ENCODE measurements at places on chromosomes 16 and 17.

GRCh38 chr17:68489919-68490318 is 22.3 kb upstream of the PRKAR1A start:
- no peak for DNase-seq

DNA sequence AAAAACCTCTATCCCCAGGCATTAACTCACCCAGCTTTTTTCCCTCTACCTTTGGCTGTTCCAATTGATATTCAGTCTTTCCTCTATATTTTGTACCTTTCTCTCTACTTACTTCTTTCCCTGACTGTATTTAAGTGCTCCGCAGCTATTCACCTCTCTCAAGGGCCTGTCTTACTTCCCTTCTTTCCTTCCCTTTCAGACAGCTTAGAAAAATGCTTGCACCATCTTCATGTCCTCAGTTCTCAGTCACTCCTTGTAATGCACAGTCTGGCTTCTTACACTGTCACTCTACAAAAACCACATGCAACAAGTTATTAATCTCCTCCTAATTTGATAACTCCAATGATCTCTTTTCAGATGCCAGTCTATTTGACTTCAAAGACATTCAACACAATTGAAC is 163.4 kb downstream of the PHKB start:
- DNase-seq, result no peak

- DNase-seq, result no peak
These were observed 17.4 kb downstream of the MAP2K3 start for GRCh38 chr17:21301593-21302550.

DNA sequence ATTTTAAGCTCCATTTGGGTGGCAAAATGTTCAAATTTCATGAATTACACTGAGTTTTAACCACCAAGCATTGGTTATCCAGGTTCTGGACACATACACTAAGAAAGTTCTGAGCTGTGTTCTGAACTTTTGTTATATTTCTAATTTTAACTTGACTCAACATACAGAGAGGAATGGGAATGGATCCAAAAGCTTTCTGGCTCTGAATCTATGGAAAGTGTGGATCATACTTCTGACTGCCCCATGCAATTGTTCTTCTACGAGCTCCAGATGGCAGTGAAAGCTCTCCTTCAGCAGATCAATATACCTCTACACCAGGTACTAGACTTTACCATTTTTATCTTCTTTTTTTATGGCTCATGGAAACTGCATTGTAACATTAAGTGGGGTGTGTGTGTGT is 113.0 kb upstream of the NOG start:
- no peak for DNase-seq

DNA sequence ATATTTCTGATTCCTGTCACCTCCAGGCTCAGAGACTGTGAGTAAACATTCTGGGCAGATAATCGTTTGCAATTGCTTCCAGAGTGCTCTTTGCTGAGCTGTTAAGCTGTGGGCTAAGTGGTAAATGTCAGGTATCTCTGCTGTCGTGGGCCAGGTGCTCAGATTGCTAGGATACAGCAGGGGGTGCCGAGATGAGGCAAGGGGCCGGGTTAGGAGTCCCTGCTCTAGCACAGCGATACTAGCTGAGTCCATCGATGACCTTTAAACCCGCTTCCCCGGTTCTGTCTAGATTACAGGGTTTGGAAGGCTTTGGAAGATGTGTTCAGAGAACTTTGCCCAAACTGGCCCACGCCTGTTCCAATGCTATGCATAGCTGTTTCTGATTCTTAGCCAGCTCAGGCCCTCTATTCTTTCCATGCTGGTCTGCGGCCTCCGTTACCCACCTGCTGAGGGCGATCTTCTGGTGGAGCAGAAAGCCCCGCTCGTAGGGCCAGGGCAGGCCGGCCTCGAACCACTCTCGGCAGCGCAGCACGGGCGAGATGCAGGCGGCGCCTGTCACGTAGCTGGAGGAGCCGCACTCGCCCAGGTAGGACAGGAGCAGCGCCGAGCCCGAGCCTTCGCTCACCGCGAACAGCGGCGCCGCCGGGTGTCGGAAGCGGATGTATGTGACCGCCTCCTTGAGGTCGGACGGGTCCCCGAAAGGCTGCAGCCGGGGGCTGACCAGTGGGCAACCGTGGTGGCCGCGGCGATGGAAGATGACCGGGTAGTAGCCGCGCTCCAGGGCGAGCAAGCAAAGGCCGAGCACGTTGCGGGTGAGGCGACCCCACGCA is 979 bp downstream of the ABHD15 start:
- DNase-seq, result peak; percentile 74

- no peak for DNase-seq
These were observed 6.0 kb downstream of the DDX19B start for GRCh38 chr16:70304892-70305448.

DNA sequence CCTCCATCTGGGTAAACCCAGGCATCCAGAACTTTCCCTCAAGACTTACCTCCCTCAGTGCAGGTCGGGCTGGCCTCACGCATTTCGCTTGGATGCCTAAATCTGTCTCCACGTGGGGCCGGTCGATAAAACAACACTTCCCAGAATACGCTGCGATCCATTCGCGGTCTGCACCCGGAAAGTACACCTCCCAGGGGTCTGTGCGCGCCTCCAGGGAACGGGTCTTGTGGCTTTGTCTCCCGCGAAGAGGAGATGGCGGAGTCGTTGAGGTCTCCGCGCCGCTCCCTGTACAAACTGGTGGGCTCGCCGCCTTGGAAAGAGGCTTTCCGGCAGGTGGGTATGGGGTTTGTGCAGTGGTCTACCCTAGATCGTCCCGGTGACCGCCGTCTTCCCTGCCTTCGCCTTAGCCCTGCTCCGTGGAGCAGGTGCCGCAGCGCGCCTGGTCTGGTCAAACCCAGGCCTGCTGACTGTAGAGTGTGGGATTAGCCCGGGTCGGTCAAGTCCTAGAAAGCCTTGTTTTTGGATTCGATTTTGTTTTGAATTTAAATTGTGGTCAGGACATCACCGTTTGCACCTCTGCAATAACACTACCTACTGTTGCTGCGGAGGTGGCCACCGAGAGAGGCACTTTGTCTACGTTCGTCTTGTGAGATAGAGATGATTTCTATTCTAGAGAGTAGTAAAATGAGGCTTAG is at the start of gene RPAIN:
Gene RPAIN, plus strand, starts transcription at position 224 of the 695 bp plus-strand sequence. Its CDS starts 29 bp downstream, at position 253.
- DNase-seq, result peak; percentile 83

- DNase-seq, result no peak
These were observed 27.8 kb downstream of the PLCD3 start for GRCh38 chr17:45104497-45104896.

GRCh38 chr17:68498479-68499326 is 13.5 kb upstream of the PRKAR1A start:
- DNase-seq, result no peak

DNA sequence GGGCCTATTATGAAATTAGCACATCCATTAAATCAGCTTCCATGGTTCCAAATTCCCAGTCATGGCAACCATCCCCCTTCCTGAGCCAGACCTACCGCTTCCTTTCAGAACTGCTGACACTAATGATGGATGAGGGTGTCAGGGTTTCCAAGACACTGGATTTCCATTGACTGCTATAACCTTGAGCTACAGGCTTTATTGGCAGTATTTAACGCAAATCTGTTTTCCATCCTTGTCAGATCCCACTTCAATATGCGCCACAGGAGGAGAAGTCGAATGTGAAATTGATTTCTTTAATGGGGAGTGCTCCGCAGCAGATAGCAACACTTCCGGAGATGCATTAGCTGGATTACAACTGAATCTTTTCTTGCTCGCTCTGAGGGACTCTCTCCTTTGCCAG is 197.1 kb downstream of the HS3ST4 start:
- no peak for DNase-seq

GRCh38 chr17:4342535-4342934 is 23.9 kb downstream of the UBE2G1 start:
- DNase-seq, result no peak

DNA sequence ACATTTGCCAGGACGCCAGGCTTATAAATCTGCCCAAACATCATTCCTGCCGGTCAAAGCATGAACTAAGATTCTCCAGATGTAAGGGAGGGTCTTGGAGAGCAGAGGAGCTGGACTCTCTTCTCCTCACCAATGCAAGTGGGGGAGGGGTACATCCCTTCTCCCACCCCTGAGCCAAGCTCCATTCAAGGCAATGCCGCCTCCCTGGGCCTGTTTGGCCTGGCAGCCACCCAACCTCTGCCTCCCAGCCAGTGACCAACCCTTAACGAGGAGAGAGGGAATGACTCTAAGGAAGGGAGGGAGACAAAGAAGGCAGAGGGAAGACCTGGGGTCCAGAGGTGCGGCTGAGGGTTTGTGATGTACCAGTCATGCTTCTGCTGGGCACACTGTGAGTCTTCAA is 13.8 kb downstream of the C17orf50 start:
- DNase-seq, result no peak

- DNase-seq, result no peak
These were observed 199.8 kb downstream of the CYB561 start for GRCh38 chr17:63246344-63246743.

DNA sequence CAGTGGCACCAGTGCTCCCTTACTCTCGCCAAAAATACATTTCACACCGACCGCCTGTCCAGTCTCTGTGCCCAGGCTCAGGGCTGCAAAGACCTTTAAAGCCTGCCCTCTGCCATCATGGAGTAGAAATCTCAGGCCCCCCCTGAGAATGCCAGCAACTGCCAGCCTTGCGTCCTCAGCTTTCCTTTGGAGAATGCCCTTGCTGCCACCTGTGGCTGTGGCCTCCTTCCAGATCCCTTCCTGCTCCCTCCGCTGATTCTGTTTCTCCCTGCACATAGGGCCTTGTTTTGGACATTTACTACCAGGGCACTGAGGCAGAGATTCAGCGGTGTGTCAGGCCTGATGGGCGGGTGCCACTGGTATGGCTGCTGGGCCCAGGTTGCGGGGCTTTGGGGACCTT is 13.2 kb downstream of the FCSK start:
- no peak for DNase-seq

GRCh38 chr17:80153004-80153403 is 6.1 kb upstream of the EIF4A3 start:
- no peak for DNase-seq

GRCh38 chr17:64102627-64103390 is 27.1 kb downstream of the ERN1 start:
- no peak for DNase-seq

GRCh38 chr17:61135782-61136181 is 263.9 kb upstream of the TBX2 start:
- DNase-seq, result no peak

DNA sequence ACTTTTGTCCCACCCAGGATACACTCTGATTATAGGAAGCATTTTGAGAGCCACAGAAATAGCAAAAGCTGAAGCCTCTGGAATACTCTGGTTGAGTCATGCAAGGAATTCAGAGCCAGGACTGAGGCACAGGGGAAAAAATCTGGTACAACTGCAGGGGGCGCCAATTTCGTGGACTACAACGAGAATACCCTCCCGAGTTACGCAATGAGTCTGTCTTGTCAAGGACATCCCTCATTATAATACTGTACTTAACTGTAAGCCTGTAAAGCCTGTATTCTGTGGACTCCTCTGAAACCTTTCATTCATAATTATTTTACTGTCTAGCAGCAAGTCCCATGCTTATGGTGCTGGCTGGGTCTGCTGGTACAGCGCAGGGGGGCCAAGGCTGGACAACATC is 7.8 kb downstream of the HOXB1 start:
- no peak for DNase-seq

GRCh38 chr16:87066133-87067002 is 250.8 kb downstream of the C16orf95 start:
- no peak for DNase-seq

GRCh38 chr16:64933885-64934284 is 188.0 kb downstream of the CDH11 start:
- DNase-seq, result no peak

DNA sequence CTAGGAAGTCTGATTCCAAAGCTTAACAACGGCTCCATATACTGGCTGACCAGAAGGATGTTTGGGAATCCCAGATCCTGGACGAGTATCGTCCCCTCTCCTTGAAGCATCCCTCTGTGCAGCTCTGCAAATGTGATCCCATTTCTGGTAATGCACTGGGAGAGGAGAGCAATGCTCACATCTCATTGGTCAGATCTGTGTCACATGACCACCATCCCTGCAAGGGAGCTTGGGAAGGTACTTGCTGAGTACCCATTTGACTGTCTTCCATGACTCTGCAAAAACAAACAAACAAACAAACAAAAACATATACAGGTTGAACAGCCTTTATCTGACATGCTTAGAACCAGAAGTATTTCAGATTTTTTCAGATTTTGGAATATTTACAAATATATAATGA is 41.9 kb upstream of the KDM8 start:
- DNase-seq, result no peak

GRCh38 chr17:29165800-29166506 is 14.2 kb downstream of the MYO18A start:
- DNase-seq, result no peak

DNA sequence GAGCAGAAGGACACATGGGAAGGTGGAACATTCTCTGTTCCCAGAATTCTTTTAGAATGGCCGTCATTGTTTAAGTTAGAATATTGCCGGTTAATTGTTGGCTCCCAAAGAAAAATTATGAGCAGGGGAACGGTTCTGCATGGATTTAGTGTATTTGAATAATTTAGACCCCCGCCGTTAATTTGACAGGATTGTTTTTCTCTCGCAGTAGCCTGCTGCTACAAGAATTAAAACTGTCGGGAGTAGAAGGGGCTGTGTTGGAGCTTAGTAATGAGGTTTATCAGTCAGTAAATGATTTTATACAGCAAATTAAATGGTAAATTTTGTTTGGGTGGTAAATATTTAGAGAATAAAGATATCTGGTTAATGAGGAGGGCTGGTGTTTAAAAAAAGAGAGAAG is 431.2 kb upstream of the DYNLRB2 start:
- DNase-seq, result no peak

DNA sequence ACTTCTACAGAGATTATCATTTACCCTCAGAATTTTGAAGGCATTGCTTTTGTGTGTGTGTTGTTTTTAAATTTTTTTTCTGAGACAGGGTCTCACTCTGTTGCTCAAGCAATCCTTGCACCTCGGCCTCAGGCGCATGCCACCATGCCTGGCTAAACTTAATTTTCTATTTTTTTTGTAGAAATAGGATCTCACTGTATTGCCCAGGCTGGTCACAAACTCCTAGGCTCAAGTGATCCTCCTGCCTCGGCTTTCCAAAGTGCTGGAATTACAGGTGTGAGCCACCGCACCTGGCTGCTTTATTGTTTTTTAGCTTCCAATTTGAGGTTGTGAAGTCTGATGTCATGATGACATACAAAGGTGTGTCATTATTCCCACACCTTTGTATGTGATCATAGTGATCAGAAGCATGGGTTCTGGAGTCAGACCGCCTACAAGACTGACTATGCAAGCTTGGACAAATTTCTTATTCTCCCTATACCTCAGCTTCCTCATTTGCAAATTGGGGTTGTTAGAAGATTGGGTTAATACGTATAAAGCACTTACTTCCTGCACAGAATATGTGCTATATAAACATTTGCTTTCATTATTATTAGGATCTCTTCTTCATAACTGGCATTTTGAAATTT is 5.8 kb downstream of the SEPHS2 start:
- no peak for DNase-seq

- DNase-seq, result peak; percentile 77
These were observed at the start of gene ADCY7 for GRCh38 chr16:50266337-50267091. ADCY7 (plus strand) TSS chr16:50266551; CDS start chr16:50288180, 21,629 bp downstream.

All from GM20000 (cell line).